Activated naive CD4-positive, alpha-beta T cell (primary cell): ENCODE measurements at places on chromosomes 2 and 18.

- DNase-seq, result no peak
Measured at GRCh38 chr2:20671736-20672080, 4.8 kb downstream of the GDF7 start.

DNA sequence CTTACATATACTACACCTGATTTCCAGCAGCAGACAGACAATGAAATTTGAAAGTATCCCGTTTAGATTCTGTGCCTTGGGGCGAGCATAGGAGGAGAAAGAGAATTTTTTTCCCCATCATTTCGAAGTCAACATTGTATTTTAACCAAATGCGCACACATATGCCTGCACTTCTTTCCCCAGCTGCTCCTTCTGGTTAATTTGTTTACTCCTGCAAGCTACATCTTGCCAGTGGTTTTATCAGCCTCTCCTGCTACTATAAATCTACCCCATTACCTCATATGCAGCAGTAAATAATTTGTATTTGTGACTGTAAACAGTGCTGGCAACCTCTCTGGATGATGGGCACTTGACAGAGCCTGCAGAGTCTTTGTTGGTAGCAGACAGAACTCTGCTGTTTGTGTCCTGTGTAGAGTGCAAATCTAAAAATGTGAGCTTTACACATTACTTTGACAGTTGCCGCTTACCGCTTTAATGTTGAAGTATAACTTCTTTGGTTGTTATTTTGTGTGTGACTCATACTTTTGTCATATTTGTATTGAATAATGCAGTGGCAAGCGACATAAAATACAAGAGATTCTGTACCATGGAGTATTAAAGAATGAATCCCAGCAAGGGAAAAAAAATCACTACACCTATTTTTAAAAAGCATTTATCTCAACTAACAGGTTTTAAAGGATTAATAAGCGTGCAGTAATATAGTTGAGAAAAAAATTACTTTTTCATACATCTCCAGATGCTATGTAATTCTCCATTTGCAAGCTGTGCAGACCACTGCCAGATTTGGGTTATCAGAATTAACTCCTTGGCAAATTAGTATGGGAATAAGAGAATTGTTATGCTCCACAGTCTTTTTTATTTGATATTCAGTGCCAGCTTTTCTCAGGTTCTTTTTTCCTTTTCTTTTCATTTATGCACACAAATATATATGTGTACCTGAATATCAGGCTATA, 536.8 kb downstream of the XIRP2 start:
- no peak for DNase-seq

GRCh38 chr18:22169889-22170420, 566 bp downstream of the GATA6 start:
- DNase-seq, result no peak

DNA sequence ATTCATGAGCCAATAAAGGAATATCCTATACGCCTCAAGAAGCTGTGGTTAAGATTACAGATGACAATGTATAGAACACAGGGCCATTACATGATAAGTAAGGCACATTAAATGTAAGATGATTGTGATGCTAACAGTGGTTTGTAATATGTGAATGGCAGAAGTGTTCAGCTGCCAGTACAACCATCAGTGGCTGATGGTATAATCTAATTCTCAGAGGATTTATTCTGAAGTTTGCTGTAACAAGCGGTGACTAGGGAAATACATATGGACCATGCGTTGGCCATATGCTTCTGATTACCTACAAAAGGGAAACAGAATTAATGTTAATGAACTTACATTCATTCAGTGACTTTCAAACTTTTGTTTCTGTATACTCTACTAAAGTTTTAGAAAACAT, 750.8 kb upstream of the KLHL29 start:
- DNase-seq, result no peak

- no peak for DNase-seq
Measured at GRCh38 chr18:9366126-9366714, 31.6 kb downstream of the TWSG1 start.

DNA sequence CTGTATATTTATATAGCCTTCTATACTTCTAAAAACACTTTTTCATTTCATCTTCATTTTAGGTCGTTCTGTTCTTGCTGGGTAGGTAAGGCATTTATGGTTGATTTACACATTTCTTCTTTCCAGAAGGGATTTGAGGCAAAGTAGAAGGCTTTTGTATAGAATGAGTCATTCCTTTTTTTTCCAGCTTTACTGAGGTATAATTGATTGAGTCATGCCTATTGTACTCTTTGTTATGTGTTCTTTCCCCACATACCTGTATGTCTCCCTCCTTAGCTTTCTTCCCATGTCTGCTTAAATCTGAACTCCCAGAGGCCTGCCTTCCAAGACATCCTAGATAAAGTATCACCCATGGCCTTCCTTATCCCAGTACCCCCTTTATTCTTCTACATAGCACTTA, 4.8 kb upstream of the CDC42EP3 start:
- no peak for DNase-seq

DNA sequence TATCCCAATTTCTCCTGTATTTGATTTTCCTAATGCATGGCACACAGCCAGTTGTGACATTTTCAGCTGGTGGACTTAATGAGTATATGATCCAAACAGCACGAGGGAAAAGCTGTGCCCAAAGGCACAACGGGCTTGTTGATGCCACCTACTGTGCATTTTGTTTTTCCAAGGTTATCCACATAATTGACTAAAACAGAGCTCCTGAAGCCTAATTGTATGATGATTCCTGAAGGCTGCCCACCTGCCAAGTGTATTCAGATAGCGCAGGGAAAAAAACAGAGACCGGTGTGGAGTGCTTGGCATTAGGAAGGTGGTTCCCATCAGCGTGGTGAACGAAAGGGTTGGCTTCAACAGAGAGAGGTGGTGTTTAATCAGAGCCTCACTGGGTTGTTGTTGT, 14.9 kb downstream of the RBMS1 start:
- no peak for DNase-seq

GRCh38 chr2:236909802-236910201, 175.9 kb upstream of the COPS8 start:
- no peak for DNase-seq

GRCh38 chr2:16546128-16546754, 119.4 kb downstream of the CYRIA start:
- DNase-seq, result no peak

DNA sequence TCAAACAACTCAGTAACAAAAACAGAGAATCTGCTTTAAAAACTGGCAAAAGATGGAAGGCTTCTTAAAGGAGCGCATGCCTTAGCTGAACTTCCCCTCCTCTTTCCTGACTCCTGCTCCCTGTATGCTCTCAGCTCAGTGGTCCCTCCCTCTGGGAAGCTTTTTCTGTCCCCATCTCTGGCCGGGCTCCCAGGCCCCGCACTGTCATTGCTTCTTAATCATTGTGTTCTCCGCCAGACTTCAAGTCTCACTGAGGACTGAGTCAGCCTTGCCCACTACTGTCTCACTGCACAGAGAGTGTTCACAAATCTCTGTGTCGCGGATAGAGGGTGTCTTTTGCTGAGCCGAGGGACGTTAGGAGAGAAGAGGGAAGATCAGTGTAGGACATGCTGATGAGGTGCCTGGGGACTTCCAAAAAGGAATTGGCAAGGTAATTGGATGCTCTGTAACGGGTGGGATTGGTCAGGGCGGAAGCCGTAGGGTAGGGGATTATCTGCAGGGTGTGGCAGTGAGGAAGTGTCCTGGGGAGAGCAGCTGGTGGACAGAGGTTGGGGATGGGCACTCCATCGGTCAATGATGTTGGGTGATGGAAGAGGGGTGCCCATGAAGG, 16.2 kb downstream of the TOGARAM2 start:
- no peak for DNase-seq

- no peak for DNase-seq
Measured at GRCh38 chr2:184611361-184612085, 13.2 kb downstream of the ZNF804A start.

DNA sequence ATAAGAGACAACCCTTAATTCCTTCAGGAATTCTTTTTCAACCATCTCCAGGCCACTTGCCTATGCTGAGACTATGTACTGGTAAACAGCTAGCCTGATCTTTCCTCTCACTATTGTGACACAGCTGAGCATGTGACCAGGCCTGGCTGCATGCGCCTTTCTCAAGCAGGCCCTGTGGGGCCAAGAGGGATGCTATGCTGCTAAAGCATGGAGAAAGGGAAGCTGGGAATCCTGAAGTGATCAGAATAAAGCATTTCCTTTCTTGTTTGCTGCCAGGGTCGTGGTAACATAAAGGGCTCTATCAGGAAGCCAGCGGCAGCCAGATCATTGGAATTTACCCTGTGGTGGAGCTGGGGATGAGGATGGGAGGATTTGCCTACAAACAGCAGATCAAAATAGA, 29.8 kb upstream of the LCLAT1 start:
- no peak for DNase-seq

DNA sequence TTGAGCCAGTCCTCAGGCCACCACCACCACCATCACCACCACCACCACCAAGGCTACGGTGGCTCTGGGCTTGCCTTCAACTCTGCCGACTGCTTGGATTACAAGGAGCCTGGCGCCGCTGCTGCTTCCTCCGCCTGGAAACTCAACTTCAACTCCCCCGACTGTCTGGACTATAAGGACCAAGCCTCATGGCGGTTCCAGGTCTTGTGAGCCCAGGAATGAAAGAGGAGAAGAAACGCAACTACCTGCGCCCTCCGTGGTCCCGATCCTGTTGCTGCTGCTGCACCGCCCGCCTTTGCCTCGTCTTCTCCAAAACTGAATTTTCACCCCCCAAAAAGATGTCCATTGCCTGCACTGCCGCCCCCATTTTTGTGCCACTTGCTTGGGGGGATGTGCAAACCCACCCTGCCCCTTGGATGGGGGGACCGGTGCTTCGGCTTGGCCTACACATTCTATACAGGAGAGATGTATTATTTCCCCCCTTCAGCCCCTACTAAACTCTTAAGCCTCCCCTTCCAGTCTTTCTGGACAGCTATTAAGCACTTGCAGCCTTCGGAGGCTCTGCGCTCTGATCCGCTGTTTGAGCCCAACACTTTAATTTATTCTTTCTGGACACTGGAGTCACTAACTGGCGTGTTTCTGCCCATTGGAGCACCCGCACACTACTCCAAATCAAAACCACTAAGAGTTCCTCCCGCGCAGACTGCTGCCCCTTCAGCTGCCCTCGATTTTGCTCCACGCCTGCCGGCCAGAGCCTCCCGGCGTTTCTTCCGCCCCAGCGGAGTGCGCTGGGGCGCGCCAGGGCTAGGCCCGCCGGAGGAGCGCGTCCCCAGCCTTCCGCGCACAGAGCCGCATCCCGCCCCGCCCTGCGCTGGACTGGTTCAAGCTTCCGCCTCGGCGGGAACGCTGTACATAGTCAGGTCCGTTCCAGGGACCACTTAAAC, 5.7 kb downstream of the OTX1 start:
- DNase-seq, result no peak

DNA sequence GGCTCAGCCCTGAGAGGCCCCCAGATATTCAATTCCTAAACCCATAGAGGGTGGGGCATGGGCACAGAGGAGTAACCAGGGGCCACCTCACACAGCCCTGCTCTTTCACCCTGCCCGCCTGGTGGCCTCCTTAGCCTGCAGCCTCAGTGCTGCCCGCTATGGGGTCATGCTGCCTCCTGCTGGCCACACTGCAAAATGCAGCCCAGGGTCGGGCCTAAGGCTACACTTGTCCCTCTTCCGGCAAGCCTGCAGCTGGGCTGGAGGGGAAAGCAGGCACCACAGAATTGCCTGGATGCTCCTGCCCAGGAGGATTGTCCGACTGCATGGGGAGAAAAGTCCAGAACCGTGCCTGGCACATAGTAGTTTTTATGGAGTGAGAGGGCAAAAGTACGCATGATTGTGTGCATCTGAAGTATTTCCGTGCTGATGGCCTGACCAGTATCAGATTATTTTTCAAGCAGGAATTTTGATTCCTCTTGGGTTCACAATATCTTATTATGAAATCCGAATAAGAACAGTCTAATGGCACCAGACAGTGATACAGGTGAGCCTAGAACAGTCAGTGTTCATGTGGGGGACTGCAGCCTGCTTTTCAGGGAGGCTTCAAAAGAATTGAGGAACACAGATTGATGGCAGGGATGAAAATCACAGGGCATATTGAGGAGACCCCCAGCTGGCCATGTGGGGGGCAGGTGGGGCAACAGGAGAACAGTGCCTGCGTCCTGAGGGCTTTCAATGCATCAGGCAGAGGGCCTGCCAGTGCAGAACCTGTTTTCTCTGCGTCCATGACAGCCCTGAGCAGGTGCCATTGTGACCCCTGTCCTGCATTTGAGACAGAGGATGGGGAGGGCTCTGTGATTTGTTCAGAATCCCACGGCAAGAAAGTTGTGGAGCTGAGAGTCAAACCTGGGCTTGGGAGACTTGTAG, 51.2 kb upstream of the ALPP start:
- peak; percentile 67 for DNase-seq

DNA sequence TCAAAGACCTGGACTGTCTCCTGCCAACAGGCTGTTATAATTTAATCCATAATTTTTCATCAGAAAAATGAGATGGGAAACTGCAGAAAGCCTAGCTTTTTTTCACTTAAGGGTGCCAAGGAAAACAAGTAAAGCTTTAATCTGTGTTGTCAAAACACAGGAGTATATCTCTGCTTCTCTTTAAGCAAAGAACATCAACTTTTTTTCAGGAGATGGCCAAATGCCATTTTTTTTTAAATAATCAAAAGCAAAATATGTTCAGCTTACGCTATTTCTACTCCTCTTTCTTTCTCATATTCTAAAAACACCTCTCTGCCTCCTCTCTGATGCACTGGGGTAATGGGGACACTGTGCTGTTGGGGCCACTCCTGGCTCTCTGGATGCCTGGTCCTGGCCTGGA, 73.1 kb upstream of the NXPH2 start:
- DNase-seq, result no peak

- DNase-seq, result no peak
Measured at GRCh38 chr2:27762951-27763906, 8.3 kb upstream of the MRPL33 start.

- DNase-seq, result no peak
Measured at GRCh38 chr2:60520151-60520876, 33.1 kb downstream of the BCL11A start.

DNA sequence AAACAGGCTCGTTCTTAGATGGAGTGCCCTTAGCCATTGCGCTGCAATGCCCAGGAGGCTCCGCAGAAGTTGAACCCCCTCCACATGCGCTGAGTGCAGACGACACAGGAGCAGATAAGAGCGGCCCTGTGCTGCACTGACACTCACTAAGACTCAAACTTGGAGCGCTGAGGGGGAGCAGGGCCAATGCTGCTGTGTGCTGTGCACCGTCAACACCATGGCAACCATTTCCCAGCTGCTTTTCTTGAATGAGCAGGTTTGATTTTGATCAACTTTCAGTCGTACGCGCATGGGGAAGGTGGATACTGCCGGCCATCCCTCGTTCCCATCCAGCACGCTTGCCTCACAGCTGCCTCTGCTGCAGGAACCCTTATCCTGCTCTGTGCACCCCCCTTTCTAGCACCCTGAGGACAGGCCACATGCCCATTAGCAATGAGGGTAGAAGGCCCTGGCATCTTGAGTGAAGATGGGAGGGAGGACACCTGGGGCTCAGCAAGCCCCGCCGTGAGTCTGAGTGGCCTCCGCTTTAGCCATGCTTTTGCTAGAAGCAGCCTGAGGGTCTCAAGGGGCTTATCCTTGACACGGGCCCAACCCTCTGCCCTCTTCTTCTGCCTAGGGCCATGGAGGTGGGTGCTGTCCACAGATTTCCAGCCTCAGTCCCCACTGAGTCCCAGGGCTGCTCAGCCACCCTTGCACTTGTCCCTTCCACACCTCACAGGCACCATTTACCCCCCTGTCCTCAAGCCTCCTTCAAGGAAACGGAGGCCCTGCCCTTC, 271.9 kb downstream of the PHLPP1 start:
- DNase-seq, result no peak

- no peak for DNase-seq
Measured at GRCh38 chr18:79856119-79857007, 58.6 kb downstream of the KCNG2 start.

GRCh38 chr2:171406044-171406443, 27.7 kb downstream of the METTL8 start:
- DNase-seq, result no peak

GRCh38 chr2:64987001-64987955, 1.9 kb upstream of the SLC1A4 start:
- DNase-seq, result no peak
